Activated T-helper 1 cell treated with anti-CD3 and anti-CD28 coated beads, Interleukin-12 subunit alpha, Interleukin-12 subunit beta, Interleukin-2, Interleukin-4 antibody, amounts not matched to agents 30 ng/mL and 10 ng/mL and 1 ng/mL, durations not matched to agents 14 hours and 24 hours and 36 hours (primary cell): ENCODE measurements at places on chromosomes 1 and 21. TPM values are rescaled to one million over a fixed set of nuclear protein-coding genes. Genes with fewer than 3 reads are reported as not detected.

Gene AMY1C
- not detected in 2 replicates for total RNA-seq

Gene DYNLT5
- not detected in 2 replicates for total RNA-seq

Gene CYP4A11
- not detected in 2 replicates for total RNA-seq

Gene PLD5
- not detected in 2 replicates for total RNA-seq

Gene TRIM67
- total RNA-seq: not detected in 2 replicates

Gene FOXD3
- not detected in 2 replicates for total RNA-seq
